Activated CD4-positive, CD25-positive, alpha-beta regulatory T cell treated with anti-CD3 and anti-CD28 coated beads, Interleukin-2, amount 50 U/mL, for 16 hours (primary cell): ENCODE measurements at places on chromosomes 7 and 10.
A peak's percentile ranks its signal among the peaks of the same experiment; 100 is the strongest.

DNA sequence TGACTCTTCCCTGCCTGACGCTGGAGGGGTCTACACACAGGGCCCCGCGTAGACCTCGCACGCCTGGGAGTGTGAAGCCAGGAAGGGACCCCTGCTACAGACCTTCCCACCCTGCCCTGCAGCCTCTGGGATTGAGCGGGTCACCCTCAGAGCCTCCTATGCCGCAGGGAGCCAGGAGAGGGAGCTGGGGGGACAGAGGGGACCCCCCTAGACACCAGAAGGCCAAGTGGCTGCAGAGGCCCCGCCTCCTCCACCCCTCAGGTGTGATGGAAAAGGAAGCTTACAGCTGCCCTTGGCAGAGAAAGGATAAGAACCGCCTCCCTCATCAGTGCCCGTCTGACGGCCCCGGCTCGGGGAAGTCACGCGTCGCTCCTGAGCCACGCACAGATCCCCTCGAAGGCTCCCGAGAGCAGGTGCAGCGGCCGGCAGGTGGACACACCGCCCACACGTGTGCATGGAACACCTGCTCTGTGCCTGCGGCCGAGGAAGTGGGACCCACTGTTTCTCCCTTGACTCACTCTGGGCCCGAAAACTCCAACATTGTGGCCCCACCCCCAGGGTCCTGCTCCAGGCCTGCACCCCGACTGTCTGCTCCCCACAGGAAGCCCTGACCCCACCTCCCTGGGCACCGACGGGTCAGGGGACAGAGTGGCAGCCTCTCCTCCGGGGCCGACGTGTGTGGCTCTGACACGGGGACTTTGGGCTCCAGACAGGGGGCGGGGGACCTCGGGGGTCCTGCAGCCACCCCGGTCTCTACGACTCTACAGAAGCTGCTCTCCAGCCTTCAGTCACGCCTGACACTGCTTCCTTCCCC is 73.3 kb downstream of the MICALL2 start:
- no peak for DNase-seq

DNA sequence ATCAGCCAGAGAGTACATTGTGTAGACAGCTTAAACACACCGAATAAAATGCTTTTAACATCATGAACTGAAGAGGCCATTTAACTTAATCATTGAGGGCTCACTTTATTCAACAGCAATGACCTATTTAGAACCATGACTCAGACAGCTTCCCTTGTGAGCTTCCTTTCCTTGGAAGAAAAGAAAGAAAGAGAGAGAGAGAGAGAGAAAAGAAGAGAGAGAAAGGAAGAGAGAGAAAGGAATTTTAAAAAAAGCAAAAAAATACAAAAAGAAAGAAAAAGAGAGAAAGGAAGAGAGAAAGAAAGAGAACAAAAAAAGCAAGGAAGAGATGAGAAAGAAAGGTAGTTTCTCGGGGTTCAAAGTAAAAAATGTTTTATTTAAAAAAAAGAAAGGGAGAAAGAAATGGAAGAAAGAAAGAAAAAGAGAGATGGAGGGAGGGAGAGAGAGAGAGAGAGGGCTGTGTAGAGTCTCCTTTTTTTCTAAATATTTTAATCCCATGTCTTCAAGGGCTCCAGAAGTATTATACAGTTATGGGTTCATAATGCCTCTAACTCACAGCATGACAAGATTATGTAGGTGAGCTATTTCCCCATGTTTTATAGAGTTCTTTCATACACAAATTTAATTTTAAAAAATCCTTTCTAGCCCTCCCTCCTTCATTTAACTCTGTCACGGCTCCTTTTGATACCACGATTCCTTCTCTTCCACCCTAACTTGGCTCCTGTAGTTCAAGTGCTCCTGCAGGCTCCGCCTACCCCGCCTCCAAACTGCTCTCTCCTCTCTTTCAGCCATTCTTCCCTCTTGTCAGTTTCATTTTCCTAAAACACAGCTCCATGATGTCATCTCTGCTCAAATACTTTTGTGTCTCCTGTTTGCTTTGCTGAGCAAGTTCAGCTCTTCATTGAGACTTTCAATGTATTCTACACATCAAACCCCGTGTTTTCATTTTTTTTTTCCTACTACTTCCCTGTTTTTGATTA is 85.5 kb downstream of the PRTFDC1 start:
- no peak for DNase-seq

- DNase-seq, result no peak
These were observed 259.3 kb upstream of the TCERG1L start for GRCh38 chr10:131570716-131571307.

DNA sequence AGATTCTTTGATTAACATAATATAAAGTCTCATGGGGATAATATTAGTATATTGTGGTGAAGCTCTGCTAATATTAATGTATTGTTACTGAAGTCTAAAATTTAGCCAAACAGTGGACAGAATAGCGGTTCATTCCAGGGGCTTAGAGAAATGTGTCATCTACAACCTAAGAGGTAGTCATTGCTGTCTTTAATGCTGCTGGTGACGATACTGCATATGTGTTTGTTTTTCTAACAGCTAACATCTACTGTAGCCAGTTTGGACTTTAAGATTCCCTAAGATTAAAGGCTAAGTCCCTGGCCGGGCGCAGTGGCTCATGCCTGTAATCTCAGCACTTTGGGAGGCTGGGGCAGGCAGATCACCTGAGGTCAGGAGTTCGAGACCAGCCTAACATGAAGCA is 102.0 kb upstream of the SAMD8 start:
- no peak for DNase-seq

GRCh38 chr7:22653951-22654350 is 73.0 kb upstream of the IL6 start:
- DNase-seq, result no peak

DNA sequence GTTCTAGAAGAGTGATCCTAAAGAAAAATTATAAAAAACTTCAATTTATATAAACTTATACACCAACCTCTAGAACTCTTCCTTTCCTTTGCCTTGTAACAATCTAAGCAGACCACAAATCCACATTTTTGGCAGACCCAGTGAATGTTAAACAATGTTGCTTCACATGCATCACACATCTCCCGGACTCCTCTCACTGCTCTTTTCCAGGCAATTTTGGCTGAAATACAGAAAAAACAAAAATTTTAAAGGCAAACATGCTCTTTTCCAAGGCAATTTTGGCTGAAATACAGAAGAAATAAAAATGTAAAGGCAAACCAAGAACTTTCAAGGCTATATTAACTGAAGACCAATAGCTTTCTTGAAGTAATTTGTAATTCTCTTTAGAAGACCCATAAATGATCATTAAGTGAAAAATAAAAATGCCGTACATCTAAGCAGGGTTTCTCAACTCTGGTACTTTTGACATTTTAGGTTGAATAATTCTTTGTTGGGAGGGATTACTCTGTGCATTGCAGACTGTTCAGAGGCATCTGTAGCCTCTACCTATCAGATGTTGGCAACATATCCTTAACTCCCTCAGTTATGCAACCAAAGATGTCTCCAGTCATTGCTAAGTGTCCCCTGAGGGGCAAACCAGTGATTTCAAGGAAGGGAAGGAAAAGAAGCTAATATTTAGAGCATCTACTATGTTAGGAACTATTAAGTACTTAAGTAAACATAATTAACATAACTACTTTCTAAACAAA is 64.4 kb downstream of the NRBF2 start:
- DNase-seq, result no peak

GRCh38 chr10:80372675-80373074 is 16.1 kb downstream of the DYDC2 start:
- DNase-seq, result no peak

- DNase-seq, result no peak
These were observed 474 bp upstream of the NSMCE4A start for GRCh38 chr10:121975295-121976086.

DNA sequence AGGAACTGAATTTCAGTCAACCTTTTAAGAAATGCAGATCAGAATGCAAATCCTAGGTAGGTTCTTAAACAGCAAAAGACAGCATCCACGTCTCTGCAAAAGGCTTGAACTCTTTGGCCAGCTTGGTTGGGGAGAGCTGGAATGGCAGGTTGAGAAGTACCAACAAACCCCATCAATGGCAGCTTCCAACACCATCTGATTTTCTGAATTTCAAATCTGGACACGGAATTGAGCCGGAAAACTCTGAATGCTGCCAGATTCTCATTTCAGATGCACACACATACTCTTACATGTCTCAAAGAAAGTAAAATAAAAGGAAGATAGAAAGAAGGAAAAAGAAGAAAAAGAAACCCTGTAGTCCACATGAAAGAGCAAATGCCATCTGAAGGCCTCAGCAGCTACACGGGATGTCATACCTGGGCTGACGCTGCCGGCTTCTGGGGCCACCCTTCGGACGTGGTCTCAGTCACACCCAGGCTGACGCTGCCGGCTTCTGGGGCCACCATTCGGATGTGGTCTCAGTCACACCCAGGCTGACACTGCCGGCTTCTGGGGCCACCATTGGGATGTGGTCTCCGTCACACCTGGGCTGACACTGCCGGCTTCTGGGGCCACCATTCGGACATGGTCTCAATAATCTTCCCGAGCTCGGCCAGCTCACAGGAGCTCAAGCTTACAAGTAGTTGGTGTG is 165.3 kb downstream of the PTPRN2 start:
- no peak for DNase-seq

DNA sequence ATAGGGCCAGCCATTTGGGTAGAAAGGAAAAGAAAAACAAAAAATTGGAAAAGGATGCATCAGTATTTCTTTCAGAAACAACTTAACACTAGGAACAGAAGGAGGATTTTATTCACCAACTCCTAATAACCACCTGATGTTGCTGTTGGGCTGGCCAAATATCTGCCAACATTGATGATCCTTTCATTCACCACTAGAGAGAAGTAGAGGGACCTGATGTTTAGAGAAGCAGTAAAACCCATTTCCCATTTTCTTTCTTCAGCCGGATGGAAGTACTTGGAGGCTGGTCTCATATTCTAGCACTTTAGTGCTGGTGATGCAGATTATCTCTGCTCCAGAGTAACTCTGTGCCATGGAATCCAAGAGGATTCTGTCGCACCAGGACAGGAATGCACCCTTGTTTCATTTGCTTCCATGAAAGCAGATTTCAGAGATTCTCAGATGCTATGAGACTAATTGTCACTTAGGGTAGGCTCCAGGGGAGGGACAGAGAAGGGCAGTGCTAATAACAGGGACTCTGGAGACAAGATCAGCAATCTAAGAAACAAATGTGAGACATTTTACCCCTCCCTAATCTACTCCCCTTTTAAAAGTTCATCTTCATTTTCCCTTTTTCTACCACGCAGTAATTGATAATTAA is 3.1 kb downstream of the KLLN start:
- DNase-seq, result no peak

DNA sequence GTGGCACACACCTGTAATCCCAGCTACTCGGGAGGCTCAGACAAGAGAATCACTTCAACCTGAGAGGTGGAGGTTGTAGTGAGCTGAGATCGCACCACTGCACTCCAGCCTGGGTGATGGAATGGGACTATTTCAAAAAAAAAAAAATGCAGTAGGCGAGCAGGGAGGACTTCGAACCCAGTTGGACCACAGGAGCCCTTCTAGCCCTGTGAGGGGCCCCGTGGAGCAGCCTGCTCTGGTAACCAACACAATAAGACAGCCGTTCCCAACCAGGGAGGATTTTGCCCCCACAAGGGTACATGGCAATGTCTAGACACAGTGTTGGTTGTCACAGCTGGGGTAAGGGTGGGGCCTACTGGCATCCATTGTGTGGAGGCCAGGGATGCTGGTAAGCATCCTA is 63.9 kb upstream of the BTBD16 start:
- no peak for DNase-seq

DNA sequence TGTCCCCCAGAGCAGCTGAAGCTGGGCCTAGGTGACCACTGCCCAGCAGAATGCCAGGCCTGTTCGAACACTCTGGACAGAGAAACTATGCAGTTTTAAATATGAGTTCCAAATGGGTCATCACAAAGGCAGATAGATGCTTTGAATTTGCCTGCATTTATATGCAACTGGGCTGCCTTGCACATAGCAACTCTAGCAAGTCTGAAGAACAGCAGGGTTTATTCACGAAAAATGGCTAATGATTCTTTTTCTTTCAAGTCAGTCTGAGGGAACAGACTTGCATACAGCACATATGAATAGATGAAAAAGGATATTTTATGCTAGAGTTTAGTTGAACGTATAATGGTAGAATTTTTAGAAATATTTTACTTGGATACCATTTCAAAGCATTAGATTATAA is 68.5 kb downstream of the SLC35B4 start:
- no peak for DNase-seq

DNA sequence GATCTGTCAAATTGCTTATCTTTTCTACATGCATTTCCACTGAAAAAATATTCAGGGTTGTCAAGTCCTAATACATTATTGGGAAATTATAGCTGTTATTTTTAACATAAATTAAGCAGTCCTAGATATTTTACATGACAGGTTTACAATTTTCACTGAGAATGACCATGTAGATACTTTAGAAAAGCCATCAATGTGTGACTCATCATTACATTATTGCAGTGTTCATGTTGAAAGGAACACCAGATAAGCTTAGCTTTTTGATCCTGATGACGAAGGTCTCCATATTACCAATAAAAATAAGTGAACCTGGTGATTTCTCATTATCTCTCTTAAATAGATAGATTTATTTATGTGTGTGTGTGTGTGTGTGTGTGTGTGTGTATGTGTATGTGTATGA is 529.5 kb upstream of the PCDH15 start:
- DNase-seq, result no peak

GRCh38 chr7:91165006-91165845 is 99.0 kb upstream of the FZD1 start:
- no peak for DNase-seq

- no peak for DNase-seq
These were observed 13.2 kb upstream of the MALSU1 start for GRCh38 chr7:23285657-23286646.

DNA sequence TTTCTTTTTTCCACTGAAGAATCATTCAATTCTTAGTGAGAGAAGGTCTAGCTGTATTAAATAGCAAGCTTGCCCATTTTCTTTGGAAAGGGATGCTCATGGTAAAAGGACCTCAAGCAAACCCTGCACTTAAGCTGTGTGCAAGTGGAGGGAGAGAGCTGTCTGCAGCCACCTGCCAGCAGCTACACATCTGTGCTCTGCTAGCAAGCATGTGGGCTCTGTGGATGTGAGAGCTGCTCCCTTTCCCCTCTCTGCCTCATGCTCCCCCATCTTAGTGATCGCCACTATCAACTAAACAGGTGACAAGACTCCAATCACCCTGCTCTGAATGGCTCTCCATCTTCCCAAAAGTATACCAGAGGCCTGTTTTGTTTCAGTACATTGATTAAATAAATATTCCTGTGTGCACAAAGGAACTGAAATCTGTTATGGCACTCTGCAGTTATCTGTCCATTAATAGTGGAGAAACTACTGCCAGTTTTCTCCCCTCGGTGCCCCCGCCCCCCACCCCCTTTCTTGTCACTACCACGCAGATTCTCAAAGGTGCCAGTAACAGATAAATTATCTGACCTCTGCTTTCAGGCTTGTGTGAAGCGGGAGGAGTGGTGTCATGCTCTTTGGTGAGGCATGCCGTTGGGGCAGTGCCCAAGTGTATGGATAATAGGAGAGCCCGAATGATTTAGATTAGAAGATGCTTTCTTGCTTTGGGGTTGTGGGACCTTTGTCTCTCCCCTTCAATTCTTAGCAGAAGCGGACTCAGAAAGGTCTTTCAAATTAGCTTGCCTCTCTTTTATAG is 26.4 kb downstream of the AUTS2 start:
- DNase-seq, result no peak

GRCh38 chr7:116952635-116953371 is 498 bp upstream of the ST7 start:
- peak; percentile 10 for DNase-seq

- no peak for DNase-seq
These were observed 855.8 kb downstream of the GATA3 start for GRCh38 chr10:8910314-8910713.
